ENCODE measurements at places on chromosomes 12 and 14.
A peak's percentile ranks its signal among the peaks of the same experiment; 100 is the strongest.

- no peak for DNase-seq
Observed at GRCh38 chr14:88765130-88765529, 27.6 kb downstream of the EML5 start.

- DNase-seq = peak; percentile 11
Observed at GRCh38 chr14:105313381-105314286, 914 bp upstream of the PACS2 start.

DNA sequence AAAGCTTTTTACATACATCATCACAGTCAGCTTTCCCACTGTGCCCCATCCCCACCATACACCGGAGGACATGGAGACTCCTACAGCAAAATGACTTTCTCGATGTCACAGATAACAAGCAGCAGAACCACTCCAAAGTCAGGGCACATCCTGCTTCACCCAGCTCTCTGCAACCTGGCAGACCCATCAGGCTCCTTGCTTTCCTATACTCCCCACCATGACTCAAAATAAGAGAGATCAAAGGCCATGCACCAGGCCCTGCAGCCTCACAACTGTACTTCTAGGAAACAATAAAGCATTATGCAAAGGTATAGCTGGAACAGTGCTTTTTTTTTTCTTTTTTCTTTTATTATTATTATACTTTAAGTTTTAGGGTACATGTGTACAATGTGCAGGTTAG, 187.4 kb downstream of the DPF3 start:
- no peak for DNase-seq

- DNase-seq = no peak
Observed at GRCh38 chr12:87152075-87152474, 877.1 kb downstream of the C12orf50 start.

DNA sequence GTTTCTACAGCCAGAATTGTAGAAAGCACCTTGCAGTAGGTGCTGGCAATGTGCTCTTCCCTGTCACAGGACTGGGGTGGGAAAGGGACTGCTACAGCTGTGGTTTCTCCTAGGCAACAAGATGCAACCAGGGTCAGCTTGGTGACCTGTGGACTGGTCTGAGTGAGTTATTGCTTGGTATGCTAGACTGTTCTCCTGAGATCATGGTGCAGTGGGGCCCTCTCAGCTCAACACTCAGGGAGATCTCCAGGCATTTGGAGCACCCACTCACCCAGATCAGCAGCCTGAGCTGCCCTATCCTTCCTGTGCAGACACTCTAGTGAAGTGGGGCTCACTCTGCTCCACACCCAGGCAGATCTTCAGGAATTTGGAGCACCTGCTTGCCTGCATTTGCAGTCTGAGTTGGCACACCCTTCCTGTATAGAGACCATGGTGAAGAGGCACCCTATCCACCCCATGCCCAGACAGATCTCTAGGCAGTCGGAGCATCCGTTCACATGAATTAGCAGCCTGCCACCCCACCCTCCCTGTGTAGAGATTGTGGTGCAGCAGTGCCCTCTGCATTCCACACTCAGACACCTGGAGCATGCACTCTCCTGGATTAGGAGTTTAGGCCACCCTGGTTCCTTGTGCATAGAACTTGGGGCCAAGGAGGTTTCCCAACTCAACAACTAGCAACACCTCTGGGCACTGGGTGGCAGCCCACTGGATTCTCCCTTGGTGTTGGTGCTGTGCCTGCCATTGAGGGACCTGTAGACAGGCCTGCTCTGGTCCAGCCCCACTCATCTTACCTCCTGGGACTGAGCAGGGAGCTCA, 3.8 kb upstream of the FAM186B start:
- no peak for DNase-seq

DNA sequence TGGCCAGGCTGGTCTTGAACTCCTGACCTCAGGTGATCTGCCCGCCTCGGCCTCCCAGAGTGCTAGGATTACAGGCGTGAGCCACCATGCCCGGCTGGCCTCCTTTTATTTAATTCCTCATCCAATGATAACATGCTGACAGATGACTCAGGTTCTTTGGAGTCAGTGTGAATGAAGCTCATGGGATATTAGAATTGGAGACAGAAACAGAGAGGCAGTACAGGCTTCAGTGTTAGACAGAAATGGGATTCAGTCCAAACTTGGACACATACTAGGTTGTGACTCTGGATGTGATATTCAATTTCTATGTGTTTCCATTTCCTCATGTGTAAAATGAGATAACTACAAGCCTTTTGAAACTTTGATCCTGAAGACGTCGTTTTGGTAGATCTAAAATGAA, 47.3 kb downstream of the PDE3A start:
- DNase-seq = no peak

DNA sequence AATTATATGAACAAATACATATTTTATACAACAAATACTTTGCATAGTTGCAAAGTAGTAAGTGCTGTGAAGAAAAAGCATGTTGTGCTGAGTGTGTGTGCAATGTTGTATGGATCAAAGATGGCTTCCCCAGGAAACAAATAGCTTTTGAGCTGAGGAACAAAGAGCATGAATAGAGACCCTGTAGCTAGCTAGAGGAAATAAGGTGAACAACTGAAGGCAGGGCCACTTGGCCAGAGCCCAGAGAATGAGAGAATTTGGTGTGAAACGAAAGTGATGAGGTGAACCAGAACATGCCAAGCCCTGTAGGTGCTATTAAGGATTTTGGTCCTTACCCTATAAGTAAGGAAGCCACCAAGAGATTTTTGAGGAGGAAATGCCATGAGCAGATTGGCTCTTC, 17.1 kb downstream of the DYRK2 start:
- DNase-seq = no peak

DNA sequence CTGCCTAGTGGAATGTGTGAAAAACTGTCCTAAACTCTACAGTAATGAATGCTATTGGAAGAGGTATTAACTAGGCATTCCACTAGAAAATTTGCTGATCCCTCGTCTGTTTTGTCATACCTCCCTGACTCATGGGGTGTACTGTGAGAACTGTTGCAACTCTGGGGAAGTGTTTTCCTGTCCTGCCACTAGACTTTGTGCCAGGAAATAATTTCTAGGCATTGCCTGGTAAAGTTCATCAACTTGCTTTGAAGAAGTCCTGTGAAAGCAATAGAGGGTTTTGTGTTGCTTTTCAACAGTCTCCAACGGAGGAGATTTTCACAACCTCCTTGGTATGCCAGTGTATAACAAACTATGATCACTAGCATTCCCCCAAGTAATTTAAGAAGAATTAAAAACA, 139.9 kb downstream of the AKAP6 start:
- no peak for DNase-seq

- DNase-seq = no peak
Observed at GRCh38 chr14:22465201-22465840, 123.7 kb downstream of the DAD1 start.

DNA sequence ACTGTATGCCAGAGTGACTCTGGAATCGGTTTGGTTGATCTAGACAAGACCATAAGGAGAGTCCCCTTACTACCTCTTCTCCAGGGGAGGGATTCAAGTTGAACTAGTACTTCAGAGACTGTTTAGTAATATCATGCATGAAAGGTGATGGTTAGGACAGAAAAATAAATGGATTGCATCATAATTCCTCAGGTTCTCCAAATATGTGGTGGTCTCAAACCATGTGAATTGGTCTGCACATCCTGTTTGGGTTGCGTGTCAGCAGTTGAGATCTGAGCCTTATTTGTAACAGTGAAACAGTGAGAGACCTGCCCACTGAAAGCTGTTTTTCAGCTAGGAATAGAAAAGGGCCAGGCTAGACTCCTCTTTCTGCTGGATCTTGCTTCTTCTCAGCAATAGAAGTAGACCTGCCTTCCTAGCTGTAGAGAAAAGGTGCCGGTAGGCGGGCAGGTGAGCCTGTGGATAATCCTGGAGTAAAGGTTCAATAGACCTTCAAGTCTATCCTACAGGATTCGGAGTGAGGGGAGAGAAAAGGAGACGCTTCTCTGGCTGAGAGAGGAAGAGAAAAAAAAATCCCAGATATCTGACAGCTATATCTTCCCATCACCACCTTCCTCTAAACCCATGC, 258.5 kb upstream of the E2F7 start:
- DNase-seq = no peak

DNA sequence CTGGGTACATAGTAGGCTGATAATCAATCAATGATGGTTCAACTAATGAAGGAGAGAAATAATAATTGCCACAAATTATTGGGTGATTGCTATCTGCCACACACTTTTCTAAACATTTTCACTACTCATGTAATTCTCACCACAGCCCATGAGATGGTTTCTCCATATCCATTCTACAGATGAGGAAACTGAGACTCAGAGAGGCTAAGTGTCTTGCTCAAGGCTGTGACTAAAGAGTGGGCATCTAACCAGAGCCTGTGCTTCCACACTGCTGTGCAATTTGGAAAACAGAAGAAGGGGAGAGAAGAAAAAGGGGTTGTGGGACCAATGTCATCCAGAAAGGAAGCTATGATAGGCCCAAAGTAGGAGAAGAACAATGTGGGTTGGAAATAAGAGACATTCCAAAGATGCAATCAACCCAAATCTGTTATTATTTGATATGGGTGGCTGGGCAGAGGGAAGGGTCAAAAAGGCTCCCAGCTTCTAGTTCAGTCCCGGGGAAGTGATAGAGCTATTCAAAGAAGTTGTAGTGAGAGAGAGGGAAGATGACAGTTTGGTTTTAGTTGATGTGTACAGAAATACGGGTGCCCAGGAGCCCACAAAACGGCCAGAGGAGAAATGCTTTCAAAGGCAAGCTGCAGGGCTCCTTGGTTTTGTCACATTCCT, 483 bp upstream of the NR1H4 start:
- DNase-seq = no peak

DNA sequence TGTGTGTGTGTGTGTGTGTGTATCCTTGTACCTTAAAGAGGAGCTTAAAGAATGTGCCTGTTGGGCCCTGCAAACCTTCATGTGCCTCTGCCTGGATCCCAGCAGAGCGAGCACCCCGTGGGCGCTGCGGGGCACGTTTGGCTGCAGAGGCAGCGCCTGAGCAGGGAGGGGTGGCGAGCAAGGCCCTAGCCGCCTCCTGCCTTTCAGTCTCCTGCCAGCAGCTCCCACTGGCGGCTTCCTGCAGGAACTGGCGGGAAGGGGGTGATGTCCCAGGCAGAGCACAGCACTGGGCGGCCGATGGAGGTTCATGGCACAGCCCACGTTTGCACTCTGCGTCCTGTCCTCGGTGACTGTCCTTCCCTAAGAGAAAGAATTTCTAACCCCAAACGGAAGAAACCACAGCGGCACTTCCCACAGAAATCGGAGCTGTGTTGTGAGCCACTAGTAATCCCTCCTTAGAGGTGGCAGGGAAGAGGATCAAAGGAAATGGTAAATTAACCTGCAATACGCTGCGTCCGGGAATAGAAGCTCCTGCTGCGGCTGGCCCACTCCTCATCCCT, 19.8 kb downstream of the ZBTB42 start:
- no peak for DNase-seq

DNA sequence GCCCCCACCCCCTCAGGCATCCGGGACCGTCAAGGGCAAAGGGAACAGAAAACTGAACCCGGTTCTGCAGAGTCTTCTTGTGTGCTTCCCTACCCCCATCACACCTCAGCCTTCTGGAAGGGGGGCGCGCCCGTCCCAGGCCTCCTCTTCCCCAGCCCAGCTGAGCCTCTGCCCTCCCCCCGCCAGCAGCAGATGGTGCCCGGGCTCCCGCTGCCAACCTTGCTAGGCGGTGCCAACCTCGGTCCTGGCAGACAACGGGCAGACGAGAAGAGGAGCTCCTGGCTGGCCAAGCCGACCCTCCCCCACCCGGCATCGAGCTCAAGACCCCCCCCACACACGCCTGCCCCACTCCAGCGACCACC, 8.7 kb downstream of the STAC3 start:
- DNase-seq = no peak

DNA sequence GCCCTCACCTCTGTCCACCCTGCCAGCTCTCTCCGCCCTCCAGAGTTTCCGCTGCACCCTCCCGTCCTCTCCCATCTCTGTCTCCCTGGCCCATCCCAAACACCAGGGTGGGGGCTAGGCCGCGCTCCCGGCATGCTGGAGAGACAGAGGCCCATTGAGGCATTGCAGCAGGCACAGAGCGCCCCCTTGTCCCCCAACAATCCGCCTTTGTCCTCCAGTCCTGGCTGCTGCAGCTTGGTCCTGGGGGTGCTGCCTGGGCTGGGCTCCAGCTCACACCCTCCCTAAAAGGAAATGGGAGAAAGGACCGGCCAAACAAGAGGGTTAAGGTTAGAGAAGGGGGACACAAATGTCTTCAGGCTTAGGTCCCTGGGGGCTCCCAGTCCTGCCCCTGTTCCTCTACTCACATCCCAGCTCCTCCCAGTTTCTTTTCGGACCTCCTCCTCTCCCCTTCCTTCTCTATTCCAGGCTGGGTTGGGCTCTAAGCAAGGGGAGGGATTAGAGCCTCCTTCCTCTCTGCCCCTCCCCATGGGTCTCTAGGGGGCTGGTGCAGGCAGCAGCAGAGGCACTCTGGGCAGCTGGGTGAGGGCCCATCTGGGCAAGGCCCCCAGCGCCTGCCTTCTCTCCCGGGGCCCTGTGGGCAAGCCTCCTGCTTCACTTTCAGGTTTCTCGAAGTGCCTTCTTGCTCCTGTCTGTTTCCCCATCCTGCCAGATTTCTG, at the start of gene CMTM5:
Gene CMTM5 (plus strand): TSS at position 565 of the 716 bp plus-strand sequence. CDS start 206 bp downstream, outside the sequence.
- no peak for DNase-seq

GRCh38 chr14:85483652-85484051, 46.3 kb upstream of the FLRT2 start:
- DNase-seq = no peak

GRCh38 chr12:87140262-87140661, 884.1 kb upstream of the MGAT4C start:
- no peak for DNase-seq

DNA sequence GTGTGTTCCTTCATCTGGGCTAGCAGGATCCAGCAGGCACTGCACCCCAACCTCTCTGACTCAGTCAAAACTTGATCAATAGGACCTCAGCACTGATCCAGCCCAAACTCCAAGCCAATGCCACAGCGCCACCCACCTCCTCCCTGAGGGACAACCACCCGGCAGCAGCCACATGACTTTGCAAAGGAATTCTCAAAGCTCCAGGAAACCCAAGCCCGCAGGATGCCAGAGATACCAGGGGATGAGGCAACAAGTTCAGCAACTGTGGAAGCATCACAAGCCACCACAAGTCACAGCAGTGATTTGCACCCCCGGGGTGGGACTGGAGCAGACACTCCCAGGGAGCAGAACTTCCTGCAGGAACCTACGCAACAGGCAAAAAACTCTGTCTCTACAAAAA, 37.3 kb downstream of the ACTN1 start:
- no peak for DNase-seq

DNA sequence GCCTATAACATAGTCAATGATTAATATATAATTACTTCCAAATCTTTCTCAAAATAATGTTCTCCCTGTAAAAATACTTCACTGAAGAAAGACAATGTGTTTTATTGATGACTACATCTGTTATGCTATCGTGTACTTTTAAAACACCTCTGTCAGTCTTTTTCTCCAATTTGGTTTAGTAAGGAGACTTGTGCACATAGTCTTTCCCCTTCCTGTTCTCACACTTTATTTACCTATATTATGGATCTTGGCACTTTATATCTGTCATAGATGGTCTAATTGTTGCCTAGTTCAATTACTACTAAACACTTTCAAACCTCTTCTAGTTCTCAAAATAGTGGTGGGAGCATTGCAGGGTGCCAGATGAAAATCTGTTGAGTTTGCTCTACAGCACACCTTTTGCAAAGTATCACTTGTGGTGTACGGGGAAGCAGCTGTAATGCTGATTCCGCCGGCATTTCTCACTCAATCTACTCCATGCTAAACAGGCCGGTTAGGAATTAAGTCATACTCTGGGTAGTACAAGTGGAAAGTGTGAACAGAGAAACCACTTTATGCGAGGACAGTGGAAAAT, 1.1 kb upstream of the INSM2 start:
- DNase-seq = no peak

Measured in stimulated activated CD8-positive, alpha-beta memory T cell treated with anti-CD3 and anti-CD28 coated beads, Interleukin-4, amount 100 ng/mL, for 1 hour (primary cell).